ENCODE measurements at places on chromosomes 11 and 22. TPM values are rescaled to one million over a fixed set of nuclear protein-coding genes. Genes with fewer than 3 reads are reported as not detected.

DNA sequence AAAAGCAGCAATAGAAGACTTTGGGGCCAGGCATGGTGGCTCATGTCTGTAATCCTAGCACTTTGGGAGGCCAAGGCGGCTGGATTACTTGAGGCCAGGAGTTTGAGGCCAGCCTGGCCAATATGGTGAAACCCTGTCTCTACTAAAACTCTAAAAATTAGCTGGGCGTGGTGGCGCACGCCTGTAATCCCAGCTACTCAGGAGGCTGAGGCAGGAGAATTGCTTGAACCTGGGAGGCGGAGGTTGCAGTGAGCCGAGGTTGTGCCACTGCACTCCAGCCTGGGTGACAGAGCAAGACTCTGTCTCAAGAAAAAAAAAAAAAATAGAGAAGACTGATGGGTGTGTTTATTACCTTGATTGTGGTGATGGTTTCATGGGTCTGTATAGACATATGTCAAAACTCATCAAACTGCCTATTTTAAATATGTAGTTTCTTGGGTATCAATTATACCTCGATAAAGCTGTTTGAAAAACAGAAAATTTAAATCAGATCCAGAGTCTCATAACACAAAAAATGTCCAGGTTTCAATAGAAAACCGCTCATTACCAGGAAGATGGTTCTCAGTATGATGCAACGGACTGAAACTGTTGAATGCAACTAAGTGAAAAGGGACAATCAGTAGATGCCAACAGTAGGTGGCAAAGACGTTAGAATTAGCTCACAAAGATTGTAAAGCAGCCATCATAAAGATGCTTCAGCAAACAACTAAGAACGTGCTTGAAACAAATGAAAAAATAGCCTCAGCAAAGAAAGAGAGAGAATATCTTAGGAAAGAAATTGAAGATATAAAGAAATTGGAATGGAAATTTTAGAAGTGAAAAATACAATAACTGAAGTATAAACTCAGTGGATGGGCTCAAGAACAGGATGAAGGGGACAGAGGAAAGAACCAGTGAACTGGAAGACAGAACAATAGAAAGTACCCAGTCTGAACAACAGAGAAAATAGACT lies 33.1 kb upstream of the SEPTIN5 start:
- DNase-seq: no peak

DNA sequence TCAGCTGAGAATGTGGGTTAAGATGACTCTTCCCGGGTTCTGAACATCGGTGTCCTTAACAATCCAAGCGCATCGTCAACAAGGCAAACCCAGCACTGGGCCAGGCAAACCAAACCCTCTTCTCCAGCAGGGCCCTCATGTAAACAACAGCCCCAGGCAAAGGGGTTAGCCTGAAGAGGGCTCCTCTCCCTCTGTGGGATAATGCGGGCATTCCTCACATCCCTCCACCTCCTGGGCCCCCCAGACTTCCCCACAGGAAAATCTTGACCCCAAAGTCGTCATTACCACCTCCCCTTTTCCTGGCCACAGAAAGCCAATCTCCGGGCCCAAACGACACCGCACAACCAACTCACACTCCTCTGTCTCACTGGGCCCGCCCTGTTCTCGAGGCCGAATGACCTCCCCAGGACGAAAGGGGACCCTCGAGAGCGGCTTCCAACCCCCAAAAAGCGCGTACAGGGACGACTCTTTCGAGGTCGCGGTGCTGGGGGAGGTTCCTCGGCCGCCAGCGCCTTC lies 566 bp downstream of the DDB1 start:
- peak; percentile 24 for DNase-seq

GRCh38 chr11:132402071-132402684 lies 1031.8 kb downstream of the NTM start:
- peak; percentile 6 for DNase-seq

Gene DGKZ
- total RNA-seq: 94.9 TPM

GRCh38 chr11:111301004-111301841 lies 2.9 kb downstream of the POU2AF3 start:
- no peak for DNase-seq

- DNase-seq: no peak
Observed at GRCh38 chr11:35183326-35183925, 44.5 kb downstream of the CD44 start.

Measured in activated CD8-positive, alpha-beta T cell treated with anti-CD3 and anti-CD28 coated beads for 36 hours (primary cell).